ENCODE measurements at places on chromosomes 3 and 15.

DNA sequence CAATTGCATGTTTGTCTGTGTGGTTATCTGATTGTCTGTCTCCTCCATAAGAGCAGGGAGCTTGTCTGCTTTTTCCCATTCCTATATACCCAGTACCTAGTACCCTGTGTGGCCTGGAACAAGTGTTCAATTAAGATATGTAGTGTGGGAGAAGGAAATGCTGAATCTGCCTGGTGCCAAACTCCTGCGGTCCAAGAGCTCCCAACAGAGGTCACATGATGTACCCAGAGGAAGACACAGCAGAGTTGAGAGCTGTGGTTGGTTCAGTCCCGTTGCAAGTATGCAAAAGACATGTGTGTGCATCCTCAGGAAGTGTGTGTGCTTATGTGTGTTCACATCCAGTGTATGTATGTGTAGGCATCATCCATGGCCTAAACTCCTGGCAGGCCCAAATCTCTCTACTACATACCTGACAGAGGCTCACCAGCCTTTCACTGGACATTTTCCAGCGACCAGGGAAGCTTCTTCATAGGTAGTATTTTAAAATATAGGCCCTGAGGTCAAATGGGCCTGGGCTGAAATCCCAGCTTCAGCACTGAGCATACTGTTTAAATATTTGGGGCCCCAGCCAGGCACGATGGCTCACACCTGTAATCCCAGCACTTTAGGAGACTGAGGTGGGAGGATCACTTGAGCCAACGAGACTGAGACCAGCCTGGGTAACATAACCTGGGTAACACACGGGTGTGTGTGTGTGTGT lies 34.0 kb upstream of the ITGA11 start:
- DNase-seq, result no peak

- no peak for DNase-seq
These were observed 34.5 kb downstream of the MGLL start for GRCh38 chr3:127787571-127788365.

DNA sequence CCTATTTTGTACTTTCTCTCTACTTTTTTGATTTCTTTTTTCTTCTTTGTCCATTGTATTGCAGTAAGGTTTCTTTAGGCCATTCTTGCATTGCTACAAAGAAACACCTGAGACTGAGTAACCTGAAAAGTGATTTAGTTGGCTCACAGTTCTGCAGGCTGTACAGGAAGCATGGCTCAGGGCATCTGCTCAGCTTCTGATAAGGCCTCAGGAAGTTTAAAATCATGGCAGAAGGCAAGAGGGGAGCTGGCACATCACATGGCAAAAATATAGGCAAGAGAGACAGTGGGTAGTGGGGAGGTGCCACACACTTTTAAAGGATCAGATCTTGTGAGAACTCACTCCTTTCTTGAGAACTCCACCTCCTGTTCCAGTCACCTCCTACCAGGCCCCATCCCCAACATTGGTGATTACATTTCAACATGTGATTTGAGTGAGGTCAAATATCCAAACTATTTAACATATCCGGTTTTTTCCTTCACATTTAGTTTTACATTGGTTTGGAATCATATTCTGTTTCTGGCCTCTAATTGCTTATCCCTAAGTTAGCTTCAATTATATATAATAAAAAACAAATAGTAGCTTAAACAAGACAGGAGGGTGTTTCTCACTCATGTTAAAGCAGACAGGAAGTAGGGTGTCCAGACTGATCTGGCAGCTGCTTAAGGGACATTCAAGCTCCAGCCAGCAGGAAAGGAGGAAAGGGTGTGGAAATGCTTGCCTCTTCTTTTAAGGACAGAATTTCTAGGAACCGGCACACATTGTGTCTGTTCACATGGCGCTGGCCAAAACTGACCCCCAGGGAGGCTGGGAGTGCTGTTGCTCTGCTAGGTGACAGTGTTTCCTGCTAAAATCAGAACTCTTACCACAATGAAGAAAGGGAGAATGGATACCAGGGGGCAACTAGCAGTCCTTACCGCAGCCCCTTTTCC lies 28.8 kb upstream of the SKOR1 start:
- no peak for DNase-seq

- DNase-seq, result no peak
These were observed 12.7 kb upstream of the TMCO5A start for GRCh38 chr15:37921527-37922385.

GRCh38 chr3:5019411-5020241 lies 40.4 kb downstream of the BHLHE40 start:
- no peak for DNase-seq

- DNase-seq, result no peak
These were observed 937.0 kb downstream of the IGSF11 start for GRCh38 chr3:118097660-118098059.

- no peak for DNase-seq
These were observed 223.4 kb upstream of the IL12A start for GRCh38 chr3:159765030-159765859.

DNA sequence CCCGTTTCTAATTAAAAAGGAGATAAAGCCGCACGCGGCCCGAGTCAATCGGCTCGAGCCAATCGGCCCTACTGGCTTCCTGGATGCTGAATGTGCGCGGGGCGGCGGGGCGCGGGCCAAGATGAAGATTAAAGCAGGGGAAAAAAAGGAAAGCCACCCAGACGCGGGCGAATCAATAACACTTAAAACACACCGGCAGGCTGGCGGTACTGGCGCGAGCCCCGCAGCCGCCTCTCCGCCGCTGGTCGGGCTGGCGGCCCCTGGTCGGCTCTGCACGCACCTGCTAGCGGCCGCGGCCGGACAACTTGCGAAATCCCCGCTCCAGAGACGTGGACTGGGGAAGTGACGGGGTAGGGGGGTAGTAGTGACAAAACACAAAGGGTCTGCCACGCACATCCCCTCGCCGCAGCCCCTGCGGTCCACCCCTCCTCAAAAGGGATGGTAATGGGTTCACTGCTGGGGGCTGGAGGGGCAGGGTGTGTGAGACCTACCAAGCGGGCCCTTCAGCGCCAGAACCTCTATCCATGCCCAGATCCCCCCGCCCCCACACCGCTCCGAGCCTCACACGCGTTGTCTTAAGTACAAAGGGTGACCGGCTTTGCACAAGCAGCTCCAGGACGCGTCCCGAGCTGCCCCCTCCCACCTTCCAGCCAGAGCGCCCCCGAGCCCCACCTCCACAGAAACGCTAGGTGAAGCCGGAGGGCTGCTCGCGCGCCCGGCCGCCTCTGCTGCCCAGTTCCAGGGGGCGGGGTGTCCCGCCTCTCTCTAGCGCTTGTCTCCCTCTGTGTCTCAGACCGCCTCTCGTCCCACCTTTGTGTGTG lies 1.4 kb downstream of the WNT7A start:
- no peak for DNase-seq

- no peak for DNase-seq
These were observed 7.5 kb upstream of the ALAS1 start for GRCh38 chr3:52190294-52191074.

DNA sequence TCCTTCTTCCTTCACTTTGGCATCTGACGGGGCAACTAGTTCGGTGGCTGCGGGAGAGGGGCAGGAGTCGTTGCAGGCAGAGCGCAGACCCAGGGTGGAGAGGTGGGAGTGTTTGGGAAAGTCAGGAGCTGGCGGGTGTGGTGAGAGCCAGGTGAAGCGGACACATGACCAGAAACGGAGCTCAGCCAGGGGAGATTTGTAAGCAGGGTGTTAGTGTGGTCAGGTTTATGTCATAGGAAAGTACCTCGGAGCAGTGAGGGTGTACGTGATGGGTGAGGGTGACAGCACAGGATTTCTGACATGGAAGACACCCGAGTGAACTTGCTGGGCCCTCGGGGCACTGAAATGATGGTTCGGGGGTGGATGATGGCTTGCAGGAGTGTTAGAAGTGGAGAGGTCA lies 247.4 kb upstream of the TPM1 start:
- no peak for DNase-seq

GRCh38 chr3:107416138-107416537 lies 38.9 kb downstream of the CCDC54 start:
- no peak for DNase-seq

DNA sequence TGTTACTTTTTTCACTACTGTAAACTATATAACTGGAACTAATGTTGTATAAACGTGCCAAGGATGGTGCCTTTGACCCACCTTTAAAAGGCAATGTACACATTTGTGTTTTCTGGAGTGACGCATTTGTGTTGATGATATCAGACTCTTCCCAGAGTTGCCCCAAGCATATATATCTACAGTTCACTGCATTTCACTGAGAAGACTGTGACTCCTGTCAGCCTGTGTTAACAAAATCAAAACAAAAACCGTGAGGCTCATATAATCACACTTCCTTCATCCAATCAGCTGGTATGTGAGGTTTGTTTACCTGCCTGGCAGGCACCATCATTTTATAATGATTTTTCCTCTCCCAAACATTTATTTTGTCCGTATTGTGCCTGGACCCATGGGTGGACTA lies 117.6 kb upstream of the ROBO1 start:
- DNase-seq, result no peak

- no peak for DNase-seq
These were observed 6.9 kb upstream of the TNFSF10 start for GRCh38 chr3:172530101-172530561.

- no peak for DNase-seq
These were observed 82.4 kb downstream of the HCN4 start for GRCh38 chr15:73286311-73286710.

GRCh38 chr3:24401811-24402185 lies 92.9 kb downstream of the THRB start:
- no peak for DNase-seq

GRCh38 chr15:73387507-73388255 lies 18.9 kb upstream of the HCN4 start:
- DNase-seq, result no peak

DNA sequence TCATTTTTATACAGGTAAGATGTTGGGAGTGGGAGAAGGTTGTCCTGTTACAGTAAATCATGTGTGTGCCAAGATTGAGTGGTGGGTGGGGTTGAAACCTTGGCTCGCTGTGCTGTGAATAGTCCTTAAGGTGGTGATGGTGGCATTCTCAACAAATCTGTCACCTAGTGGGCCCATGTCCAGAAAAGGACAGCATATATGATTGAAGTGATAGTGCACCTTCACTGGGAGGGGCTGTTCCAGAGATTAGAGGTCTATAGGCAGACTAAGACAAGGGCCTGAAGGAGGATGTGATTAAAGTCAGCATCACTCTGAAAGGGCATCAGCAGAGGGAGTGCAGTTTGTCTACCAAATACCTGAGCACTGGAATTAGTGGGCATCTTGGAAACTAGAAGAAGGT lies 374.2 kb upstream of the C2CD4B start:
- no peak for DNase-seq

Measured in NCI-H2081 treated with DMSO at 0.1 percent for 48 hours (cell line).